Right lung (tissue), 10 donors: ENCODE measurements at places on chromosomes 1 and 21. TPM values are rescaled to one million over a fixed set of nuclear protein-coding genes. Genes with fewer than 3 reads are reported as not detected.

RHOU gene
- 56.1 TPM for polyA plus RNA-seq

IVL gene
- not detected for polyA plus RNA-seq

ALPL gene
- 2.2 TPM for polyA plus RNA-seq

LRRC7 gene
- polyA plus RNA-seq, result 5.5 TPM

- DNase-seq, result no peak
Observed at GRCh38 chr1:5877683-5878530, 114.3 kb downstream of the NPHP4 start.

DNA sequence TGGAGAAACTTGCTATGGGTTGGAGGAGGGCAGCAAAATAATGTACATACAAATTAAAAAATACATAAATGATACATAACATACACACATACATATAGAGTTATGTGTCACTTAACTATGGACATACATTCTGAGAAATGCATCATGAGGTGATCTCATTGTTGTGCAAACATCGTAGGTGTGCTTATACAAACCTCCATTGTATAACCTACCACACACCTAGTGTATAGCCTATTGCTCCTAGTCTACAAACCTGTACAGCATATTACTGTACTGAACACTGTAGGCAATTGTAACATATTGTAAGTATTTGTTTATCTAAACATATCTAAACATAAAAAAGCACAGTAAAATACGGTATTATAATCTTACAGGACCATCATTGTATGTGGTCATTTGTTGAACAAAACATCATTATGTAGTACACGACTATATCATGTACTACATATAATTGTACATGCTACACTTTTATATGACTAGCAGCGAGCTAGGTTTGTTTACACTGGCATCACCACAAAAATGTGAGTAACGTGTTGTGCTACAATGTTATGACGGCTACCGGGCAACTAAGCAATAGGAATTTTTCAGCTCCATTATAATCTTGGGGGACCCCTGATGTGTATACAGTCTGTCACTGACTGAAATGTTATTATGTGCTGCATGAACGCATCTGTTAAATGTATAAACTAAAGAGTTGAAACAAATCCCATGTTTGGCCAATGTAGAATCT is 35.5 kb downstream of the ITGB3BP start:
- peak; percentile 85 for DNase-seq

- no peak for DNase-seq
Observed at GRCh38 chr1:79599257-79599656, 592.7 kb upstream of the ADGRL4 start.

- peak; percentile 74 for DNase-seq
Observed at GRCh38 chr1:44436401-44437106, 31.5 kb downstream of the RNF220 start.

- no peak for DNase-seq
Observed at GRCh38 chr1:215895893-215896292, 328.8 kb downstream of the KCTD3 start.

DNA sequence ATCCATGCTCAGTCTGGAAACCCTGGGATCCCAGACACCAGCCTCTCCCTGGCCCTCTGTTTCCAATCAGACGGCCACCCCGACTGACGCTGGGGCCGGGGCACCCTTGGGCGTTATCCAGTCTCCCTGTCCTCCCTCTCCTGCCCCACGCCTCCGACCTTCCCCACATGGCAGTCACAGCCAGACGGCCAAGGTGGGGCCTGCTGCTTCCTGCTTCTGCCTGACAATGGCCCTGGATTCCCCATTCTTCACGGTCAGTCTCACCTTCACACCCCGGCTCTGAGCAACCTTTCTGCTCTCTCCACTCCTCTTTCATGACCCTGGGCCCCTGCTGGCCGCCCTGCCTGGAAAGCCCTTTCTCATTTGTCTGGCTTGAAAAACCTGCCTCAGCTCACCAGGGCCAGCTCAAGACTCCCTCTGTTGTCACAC is 6.6 kb downstream of the GNG4 start:
- no peak for DNase-seq

- DNase-seq, result no peak
Observed at GRCh38 chr21:23384679-23385078, 2222.6 kb downstream of the MRPL39 start.

DNA sequence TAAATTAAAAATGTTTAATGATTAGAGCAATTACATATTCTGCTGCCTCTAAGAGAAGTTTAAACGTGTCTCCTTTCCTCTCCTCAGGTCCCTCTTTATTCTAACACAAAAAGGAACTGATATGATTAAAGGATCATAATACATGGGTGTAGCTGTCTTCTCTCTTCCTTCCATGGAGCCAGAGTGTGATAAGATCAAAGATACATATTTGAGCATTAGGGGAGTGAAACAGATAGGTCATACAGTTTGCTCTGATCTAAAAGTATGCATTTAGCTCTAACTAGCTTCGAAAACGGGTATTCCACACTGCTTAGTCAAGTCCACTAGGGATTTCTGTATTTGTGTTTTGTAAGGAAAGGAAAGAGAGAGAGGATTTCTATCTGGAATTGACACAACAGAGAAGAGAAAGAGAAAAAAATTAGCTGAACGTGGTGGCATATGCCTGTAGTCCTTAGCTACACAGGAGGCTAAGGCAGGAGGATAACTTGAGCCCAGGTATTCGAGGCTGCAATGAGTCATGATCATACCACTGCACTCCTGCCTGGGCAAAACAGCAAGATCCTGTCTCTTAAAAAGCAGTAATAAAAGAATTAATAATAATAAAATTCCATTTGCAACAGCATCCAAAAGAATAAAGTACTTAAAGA is 63.1 kb downstream of the CDC42BPA start:
- DNase-seq, result no peak

GRCh38 chr1:203268901-203269653 is 36.2 kb upstream of the BTG2 start:
- no peak for DNase-seq

GRCh38 chr1:185108321-185108720 is 48.4 kb downstream of the TRMT1L start:
- no peak for DNase-seq
